Hematopoietic multipotent progenitor cell treated with erythropoietin and hydrocortisone succinate and interleukin-3 and kit ligand, for 15 days (in vitro differentiated cells): ENCODE measurements at places on chromosomes 4 and X.

GRCh38 chr4:102263024-102263787 lies 82.1 kb downstream of the SLC39A8 start:
- DNase-seq: no peak

DNA sequence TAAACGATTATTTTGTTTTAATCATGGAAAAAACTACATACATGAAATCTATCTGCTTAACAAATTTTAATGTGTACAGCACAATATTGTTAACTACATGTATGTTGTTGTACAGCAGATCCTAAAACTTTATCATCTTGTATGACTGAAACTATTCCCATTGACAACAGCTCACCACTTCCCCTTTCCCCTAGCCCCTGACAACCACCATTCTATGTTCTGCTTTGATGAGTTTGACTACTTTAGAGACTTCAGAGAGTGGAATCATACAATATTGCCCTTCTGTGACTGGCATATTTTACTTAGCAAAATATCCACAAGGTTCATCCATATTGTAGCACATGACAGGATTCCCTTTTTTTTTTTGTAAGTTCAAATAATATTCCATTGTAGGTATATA lies 185.9 kb downstream of the CFAP299 start:
- no peak for DNase-seq

DNA sequence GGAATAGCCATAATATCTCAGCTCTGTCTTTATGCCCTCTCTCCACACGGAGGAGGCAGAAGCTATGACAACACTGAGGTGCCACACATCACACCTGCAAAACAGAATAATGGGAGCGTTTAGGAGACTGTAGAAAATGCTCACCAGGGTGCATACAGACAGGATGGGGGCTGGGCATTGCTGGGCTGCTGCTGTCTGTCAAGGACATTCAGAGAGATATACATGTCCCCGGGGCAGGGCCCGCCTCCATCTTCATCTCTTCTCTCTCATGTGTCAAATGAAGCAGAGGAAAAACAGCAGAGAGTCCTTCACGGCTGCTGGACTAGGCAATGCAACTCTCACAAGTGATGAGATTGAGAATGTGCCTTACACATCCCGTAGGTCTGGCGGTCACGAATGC lies 65.3 kb upstream of the DHRSX start:
- no peak for DNase-seq

DNA sequence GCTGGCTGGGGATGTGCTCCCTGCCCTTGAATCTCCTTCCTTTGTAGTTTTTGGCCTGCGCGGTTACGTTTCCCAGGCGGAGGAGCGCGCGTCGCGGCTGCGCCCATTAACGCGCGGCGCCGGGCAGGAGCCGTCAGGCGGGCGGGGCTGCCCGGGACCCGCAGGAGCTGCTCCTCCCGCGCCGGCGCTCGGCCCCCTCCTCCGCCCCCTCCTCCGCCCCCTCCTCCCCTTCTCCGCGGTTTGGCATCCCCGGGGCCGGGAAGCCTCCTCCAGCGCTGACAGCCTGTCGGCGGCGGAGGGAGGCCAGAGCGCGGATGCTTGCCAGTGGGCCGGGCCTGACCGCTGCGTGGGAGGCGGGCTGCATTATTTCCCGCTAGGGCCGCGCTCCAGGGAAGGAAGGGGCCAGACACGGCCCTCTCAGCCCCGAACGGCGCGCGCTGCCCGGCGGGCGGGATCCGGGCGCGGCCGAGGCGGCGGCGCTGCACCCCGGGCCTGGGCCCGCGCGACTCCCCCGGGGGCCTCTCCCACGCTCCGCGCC lies at the start of gene DCLK2:
Gene DCLK2, plus strand, starts transcription at position 405 of the 538 bp plus-strand sequence. CDS start 583 bp downstream, outside the sequence.
- DNase-seq: no peak

DNA sequence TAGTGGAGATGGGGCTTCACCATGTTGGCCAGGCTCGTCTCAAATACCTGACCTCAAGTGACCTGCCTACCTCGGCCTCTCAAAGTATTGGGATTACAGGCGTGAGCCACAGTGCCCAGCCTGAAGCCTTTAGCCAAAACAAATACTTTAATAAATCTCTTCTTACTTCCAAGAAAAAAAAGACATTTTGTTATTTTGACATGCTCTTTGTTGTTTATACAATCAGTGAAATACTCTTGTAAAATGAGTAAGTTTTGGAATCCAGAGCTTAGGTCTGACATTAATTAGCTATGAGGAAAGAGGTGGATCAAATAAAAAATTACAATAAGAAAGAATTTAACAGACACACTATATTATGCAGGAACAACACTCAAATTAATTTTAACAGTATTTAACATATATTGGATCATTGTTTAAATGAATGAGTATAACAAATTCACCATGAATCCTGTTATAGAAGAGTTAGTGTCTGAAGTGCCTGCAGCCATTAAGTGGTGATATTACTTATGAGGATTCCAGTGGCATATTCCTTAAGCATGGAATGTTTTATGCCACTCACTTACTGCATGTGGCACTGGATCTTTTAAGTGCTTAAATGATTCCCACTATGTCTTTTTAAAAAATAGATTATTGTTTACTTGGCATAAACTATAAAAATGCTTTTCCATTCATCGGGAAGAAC lies 260.1 kb upstream of the GIMD1 start:
- DNase-seq: no peak
